ENCODE measurements at places on chromosomes 1 and 21. TPM values are rescaled to one million over a fixed set of nuclear protein-coding genes. Genes with fewer than 3 reads are reported as not detected.

FLG2 gene
- polyA plus RNA-seq, result 0.03 TPM

MYOG gene
- polyA plus RNA-seq, result 253 TPM

CASQ1 gene
- polyA plus RNA-seq, result 212 TPM

SEC16B gene
- polyA plus RNA-seq, result 7.5 TPM

FMO4 gene
- 3.3 TPM for polyA plus RNA-seq

MAP3K21 gene
- polyA plus RNA-seq, result 0.31 TPM

AIRE gene
- 0.13 TPM for polyA plus RNA-seq

OPTC gene
- not detected for polyA plus RNA-seq

RHD gene
- 0.51 TPM for polyA plus RNA-seq

ADGRB2 gene
- 9.8 TPM for polyA plus RNA-seq

SLAMF7 gene
- not detected for polyA plus RNA-seq

ADARB1 gene
- not detected for polyA plus RNA-seq

ODF2L gene
- 42.3 TPM for polyA plus RNA-seq

MAP7D1 gene
- polyA plus RNA-seq, result 156 TPM

NBL1 gene
- 59.5 TPM for polyA plus RNA-seq

DNA sequence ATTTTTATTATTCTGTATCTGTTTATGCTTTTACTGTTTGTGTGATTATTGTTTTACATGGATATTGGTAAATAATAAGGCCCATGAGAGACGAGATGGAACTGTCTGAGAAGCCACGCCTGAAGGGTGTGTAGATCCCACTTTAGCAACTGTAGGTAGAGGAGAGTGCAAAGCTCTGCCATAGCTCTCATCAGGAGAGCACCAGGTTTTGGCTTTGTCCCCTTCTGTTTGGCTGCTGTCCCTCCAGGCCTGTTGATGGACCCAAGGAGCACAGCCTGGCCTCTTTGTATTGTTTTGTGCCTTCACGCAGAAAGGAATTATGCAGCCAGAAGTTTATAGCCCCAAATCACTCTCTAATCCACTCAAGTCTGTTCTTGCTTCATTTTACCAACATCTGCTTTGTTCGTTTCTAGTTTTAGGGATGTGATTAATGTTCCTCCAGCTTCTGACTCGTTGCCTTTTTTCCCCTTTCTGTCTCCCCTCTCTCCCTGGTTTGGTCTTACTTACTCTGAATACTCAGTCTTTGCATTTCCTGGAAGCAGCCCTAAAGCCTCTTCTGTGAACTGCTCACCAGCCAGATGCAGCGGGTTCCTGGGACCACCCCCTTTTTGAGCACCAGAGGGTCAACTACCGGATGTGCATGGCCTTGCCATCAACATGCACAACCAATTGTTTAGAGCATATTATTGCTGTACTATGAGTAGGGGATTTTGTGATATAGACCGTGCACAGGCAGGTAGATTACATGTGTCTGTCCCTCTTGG is 127.3 kb downstream of the HHAT start:
- no peak for DNase-seq

DNA sequence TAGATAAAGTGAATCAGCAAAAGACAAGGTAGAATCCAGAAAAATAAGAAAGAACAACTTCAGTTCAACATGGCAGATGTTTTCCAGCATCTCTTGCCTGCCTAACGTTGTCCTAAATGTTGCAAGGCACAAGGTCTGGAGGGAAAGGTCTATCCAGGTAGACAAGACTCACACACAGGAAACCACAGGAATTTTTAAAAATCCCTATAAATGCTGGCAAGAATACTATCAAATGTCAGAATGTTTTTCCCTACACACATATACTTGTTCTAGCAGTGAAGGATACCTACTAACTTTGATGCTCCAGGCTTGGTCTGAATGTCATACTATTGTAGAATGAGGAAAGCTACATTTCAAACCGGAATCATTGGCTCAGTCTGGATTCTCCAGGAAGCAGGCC is 10.6 kb downstream of the GJA5 start:
- DNase-seq, result no peak

DNA sequence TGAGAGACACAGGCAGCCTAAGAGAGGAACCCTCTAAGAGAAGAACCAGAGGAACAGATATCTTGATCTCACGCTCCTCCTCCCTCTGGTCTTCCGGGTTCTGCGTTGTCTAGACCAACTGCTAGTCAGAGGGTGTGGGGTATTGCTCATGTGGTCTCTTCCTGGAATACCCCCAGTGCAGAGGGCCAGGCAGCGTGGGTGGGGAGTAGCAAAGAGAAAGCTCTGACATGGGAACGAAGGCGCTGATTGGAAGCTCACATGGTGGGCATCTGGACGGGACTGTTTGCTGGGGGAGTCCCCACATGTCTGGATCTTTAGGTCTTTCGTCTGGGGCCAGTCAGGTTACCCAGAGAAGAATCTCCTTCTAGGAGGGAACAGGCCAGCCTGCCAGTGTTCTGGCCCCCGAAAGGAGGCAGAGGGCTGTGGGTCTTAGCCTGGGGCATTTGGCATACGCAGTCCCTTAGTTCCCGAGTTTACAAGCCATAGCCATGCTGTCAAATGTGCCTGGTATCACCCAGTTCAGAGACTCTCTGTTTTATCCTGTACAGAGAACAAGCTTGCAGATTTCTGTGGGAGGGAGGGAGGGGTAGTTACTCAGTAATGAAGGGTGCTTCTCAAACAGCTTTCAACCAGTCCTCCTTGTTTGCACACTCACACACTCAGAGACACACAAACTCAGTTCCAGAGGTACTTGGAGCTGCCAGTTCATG is 18.3 kb upstream of the IL6R start:
- no peak for DNase-seq

- DNase-seq, result peak; percentile 43
Measured at GRCh38 chr21:27024301-27024700, 57.4 kb upstream of the ADAMTS5 start.

GRCh38 chr1:35112668-35113067 is 33.5 kb downstream of the ZMYM1 start:
- DNase-seq, result no peak

DNA sequence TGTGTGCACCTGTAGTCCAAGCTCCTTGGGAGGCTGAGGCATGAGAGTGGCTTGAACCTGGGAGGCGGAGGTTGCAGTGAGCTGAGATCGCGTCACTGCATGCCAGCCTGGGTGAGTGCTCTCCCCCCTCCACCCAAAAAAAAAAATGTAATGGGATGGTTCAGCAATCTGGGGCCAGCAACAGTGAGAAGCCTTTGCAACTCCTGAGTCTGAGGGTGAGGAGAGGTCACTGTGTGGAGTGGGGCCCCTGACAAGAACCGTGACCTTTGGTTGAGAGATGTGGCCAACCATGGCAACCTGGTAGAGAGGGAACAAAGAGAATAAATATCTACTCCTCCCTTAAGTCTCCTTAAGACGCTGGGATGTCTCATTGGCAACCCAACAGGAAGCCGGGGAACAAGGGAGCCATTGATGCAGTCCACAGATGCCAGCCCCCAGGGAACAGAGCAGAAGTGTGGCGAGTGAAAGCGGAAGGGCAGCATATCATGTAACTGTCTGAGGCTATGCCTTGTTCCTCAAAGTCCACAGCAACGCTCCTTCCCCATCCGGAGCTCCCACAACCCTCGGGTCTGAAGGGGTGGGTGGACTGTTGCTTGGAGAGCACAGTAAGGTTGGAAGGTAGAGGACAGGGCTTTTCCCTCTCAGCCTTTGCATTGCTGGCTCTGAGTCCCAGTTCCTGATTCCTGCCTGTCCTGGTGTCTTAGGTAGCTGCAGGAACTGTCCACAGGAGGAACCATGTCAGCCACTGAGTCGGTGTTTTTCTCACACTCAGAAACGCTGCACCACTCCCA is 8.3 kb downstream of the TRNP1 start:
- DNase-seq, result peak; percentile 35

DNA sequence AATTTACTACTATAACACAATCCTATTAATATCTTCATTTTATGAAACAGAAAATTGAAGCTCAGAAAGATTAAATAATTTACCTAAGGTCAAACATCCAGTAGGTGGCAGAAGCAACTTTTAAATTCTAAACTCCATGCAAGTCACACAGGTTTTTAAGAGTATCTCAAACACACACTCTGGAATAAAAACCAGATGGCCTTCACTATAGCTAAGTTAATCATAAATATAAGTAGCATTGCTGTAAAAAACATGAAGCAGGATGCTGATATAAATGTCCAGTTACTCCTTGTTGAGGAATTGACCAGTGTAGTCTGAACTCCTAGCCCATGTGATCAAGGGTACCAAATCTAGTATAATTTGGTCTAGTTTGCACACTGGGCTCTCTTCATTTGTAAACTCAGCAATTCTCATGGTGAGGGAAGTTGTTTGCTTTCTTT is 9.4 kb upstream of the FMO3 start:
- DNase-seq, result peak; percentile 50

DNA sequence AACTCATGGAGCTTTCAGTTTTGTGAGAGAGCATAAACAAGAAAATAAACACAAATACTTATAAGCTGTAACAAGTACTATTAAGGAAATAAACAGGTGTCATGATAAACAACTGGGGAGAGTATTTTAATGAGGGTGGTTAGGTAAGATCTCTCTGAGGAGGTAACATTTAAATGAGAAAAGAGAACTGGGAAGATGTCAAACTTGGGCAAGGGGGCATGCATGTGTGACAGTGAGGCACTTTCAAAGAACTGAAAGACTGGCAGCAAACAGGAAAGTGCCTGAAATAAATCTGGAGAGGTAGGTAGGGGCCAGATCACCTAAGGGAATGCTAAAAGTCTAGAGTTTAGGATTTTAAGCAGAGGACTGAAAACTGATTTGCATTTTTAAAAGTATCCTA is 37.8 kb downstream of the NSL1 start:
- DNase-seq, result no peak

GRCh38 chr1:172650474-172651193 is 8.3 kb upstream of the FASLG start:
- no peak for DNase-seq

DNA sequence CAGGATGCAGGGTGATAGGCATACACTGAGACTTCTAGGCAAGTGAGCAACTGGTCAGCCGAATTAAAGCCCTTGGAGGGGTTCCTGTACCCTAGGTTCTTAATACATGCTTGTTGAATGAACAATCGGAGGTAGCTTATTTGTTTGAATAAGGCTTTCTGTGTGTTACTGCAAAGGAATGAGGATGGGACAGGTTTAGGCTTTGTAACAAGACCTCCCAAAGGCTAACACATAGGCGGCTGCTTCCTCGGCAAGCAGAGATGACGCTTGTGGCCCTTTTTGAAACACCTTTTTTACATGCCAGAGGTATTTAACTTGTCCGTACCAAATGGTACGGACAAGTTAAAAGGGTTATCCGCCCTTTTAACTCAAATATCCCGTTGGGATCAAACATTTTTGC is 511.6 kb downstream of the KIF26B start:
- DNase-seq, result no peak

- no peak for DNase-seq
Measured at GRCh38 chr1:19287436-19288185, 959 bp downstream of the AKR7A3 start.

- no peak for DNase-seq
Measured at GRCh38 chr21:23401278-23401677, 2206.0 kb downstream of the MRPL39 start.

GRCh38 chr1:10694274-10694632 is 102.2 kb downstream of the CASZ1 start:
- no peak for DNase-seq

GRCh38 chr1:197876894-197877293 is 25.5 kb upstream of the C1orf53 start:
- no peak for DNase-seq

DNA sequence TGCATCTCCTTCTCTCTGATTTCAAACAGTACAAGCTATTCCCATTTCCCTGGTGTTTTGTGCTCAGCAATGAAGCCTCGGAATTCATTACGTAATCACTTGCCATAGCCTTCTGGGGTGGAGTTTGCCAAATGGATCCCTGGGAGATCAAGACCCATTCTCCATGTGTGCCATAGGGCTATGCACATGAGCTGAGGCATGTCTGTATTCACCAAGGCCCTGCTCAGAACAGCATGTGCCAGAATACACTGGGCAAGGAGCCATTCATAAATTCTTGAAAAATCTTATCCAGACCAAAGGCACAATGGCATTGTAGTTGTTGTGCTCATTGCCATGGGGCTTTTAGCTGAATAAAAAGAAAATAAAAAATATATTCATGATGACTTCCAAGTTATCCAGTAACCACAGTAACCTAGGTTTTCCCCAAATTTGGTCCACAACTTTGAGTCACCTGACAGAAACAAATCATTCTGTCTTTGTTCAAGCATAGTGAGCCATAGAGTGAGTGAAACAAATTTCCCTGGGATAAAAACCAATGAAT is 53.0 kb downstream of the CRB1 start:
- peak; percentile 8 for DNase-seq

GRCh38 chr1:1442069-1442770 is 6.7 kb downstream of the VWA1 start:
- no peak for DNase-seq

- no peak for DNase-seq
Measured at GRCh38 chr1:160164121-160164520, 12.7 kb downstream of the ATP1A4 start.

- no peak for DNase-seq
Measured at GRCh38 chr1:17717594-17718535, 37.3 kb upstream of the ACTL8 start.

GRCh38 chr1:74579425-74579824 is 67.0 kb upstream of the LRRC53 start:
- no peak for DNase-seq

- DNase-seq, result no peak
Measured at GRCh38 chr1:109274533-109275476, 8.1 kb downstream of the PSRC1 start.

DNA sequence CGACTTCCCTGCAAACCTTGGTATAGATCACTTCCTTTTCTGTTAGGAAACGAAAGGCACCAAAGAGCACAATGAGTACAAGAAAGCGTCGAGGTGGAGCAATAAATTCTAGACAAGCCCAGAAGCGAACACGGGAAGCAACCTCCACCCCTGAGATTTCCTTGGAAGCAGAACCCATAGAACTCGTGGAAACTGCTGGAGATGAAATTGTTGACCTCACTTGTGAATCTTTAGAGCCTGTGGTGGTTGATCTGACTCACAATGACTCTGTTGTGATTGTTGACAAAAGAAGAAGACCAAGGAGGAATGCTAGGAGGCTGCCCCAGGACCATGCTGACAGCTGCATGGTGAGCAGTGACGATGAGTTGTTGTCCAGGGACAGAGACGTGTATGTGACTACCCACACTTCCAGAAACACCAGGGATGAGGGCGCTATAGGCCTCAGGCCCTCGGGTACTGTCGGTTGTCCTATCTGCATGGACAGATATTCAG is 18.5 kb downstream of the FAM89A start:
- DNase-seq, result no peak

- DNase-seq, result no peak
Measured at GRCh38 chr21:26572702-26573381, at the start of gene CYYR1. CYYR1 (minus strand) TSS chr21:26573286; CDS start chr21:26572940, 346 bp downstream.

Measured in muscle of arm (tissue), 14 donors.